ENCODE measurements at places on chromosomes 3 and 15.

- DNase-seq: no peak
These were observed 416 bp upstream of the CORO2B start for GRCh38 chr15:68578175-68578979.

DNA sequence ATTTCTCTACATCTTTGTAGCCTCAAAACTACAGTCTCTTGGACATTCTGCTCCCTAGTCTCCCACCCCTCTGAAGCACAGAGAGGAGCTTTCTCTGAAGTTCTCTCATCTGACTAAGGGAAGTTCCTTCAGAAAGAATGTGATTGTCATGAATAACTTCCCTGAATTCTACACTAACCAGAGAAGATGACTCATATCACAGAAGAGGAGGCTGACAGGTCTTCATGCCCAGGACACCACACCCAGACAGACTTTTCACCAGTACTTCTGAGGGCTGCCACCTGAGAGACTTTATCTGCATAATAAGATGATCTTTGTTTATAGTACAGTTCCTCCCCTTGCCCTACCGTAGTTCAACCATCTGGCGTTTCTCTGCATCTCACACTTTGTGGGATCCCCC is 52.8 kb downstream of the CDIN1 start:
- DNase-seq: no peak

- DNase-seq: peak; percentile 90
These were observed 101.8 kb downstream of the RPLP1 start for GRCh38 chr15:69554279-69554961.

- no peak for DNase-seq
These were observed 50.3 kb upstream of the SEC13 start for GRCh38 chr3:10371167-10371566.

GRCh38 chr3:58776231-58776630 is 109.7 kb upstream of the FAM3D start:
- DNase-seq: no peak

- peak; percentile 61 for DNase-seq
These were observed 468.7 kb downstream of the CADM2 start for GRCh38 chr3:85427467-85427866.

DNA sequence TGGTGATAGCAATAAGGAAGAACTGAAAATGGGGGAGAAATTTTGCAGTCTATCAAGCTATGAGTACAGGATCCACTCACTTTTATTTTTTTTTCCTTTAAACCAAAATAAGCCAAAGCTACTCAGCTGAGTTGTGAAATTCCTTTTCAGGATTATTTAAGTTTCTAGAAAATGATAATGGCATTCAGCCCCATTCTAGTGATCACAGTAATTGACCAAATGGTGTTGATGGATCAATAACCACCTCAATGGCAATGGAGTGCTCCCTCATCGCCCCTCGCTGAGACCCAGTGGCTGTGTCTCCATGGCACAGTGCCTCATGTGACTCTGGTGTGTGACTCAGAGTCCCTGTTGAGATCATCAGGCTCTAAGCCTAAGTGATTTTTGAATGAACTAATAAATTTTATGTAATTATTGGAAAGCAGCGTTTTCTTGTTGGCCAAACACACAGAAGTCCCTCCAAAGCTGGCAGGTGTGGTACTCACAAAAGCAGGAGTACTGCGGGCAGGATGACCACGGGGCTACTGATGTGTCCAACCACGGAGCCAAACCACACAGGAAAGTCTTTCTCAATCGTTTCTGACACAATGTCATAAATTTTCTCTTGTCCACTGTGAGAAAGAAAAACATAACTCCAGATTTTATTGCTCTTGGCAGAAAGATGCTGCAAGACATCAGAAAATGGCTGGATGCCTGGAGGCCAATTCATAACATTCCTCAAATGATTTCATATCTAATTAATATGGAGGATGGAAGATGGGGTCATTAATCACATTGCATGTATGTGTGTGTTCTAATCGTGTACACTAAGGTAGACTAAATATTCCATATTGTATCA is 14.4 kb upstream of the STARD5 start:
- DNase-seq: no peak
